ENCODE measurements at places on chromosomes 5 and 9.

DNA sequence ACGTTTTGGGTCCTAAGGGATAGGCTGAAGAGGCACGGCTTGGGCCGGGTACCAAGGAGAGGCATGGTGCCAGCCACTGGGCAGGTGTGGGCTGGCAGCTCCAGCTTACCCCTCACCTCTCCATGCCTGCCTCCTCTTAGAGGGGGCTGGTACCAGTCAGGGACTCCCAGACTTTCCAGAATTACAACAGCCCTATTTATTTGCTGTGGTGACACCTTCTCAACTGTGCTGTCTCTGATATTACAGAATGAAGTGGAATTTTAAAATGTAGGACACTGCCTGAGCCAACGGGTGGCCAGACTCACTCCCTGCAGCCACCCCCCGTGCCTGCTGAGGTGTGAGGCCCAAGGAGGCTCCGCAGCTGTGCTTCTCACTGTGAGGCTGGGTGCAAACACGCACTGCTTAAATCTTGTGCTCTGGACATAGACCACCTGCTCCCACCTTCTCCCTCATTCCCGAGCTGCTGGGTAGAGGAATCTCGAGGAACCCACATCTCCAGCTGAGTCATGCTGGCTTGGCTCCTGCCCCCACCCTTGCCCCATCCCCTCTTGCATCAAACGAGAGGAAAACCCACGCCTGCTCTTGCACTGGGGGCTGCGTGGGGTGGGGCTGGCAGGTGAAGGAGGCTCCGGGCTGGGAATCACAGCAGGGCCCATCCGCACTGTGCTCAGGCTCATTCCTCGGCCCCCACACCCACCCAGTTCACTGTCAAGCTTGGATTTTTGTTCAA is 47.9 kb downstream of the PRRT1B start:
- no peak for DNase-seq

GRCh38 chr5:54705994-54706653 is 188.6 kb downstream of the SNX18 start:
- no peak for DNase-seq

DNA sequence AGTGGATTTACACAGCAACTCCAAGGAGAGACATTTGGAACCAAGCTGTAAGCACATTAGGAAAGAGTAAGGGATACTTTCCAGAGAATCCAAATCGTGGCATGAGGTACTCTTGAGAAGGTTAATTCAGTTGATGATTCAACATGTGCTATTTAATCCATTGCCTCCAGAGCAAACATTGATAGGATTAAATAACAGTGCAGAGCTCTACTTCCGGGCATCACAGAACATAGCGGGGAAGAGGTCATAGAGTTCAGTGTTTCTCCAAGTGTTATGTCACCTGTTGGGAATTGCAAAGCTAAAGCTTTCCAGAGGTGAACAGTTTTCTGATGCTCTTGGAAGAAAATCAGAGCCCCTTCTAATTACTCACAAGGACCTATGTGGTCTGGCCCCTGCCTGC is 127.5 kb downstream of the PPP2R2B start:
- no peak for DNase-seq

DNA sequence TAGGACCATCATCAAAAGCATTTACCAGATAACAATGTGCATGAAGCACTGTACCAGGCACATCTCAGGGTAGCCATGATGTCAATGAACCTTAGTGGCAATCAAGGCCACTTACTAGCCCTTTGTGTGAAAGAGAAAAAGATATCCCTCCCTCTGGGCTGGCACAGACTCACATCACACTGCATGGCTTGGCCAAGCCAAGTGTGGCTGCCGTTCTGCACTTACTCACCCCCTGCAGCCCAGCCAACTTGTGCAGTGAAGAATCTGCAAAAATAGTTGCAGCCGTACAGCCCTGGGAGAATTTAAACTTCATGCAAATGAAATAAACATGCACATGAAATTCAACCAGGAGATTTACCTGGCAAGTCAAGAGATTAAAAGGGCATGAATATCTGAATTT is 333.5 kb downstream of the DEPDC1B start:
- DNase-seq: no peak

DNA sequence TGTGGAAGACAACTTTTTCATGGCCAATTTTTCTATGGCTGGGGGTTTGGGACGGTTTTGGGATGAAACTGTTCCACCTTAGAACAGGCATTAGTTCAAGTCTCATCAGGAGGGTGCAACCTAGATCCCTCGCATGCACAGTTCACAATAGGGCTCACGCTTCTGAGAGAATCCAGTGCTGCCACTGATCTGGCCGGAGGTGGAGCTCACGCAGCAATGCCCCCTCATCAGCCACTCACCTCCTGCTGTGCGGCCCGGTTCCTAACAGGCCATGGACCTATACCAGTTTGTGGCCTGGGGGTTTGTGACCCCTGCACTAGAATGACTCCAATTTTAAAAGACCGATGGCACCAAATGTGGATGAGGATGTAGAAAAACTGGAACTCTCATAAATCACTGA is 127.2 kb upstream of the IER5L start:
- DNase-seq: no peak

GRCh38 chr5:10863763-10864383 is 102.8 kb upstream of the DAP start:
- peak; percentile 82 for DNase-seq

GRCh38 chr5:135890867-135891266 is 4.8 kb downstream of the IL9 start:
- DNase-seq: no peak

- DNase-seq: no peak
Measured at GRCh38 chr9:129402931-129403778, 217.7 kb downstream of the C9orf50 start.

- DNase-seq: no peak
Measured at GRCh38 chr5:87650284-87650683, 237.6 kb upstream of the CCNH start.

DNA sequence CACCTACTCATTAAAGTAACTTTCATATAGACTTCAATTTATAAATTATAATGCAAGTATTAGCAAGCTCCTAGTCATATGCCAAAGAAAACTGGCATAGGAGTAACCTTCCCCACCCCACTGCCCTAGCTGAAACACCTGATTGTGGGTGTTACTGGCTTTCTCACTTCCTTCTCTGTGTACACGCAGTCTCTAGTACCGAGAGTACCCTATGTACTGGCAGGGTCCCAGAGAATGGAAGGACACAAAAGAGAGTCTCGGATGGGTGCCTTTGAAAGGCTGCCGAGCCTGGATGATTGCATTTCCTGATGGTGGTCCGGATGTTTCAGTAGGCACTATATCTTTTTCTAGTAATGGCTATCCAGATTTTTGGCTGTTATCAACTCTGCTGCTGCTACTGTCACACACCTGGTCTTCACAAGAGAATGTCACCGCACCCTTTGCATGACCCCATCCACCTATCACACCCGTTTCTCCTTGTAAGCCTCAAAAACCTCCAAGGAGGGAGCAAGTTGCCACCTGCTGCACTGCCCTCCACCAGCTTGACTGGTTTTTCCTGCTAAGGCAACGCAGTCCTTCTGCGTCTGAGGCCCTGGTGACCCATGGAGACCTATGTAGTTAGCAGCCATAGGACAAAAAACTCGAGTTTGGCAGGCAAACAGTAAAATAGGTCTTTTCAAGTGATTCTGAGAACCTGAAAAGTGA is 53.8 kb upstream of the CLINT1 start:
- DNase-seq: no peak

GRCh38 chr5:151740958-151741373 is 17.5 kb downstream of the ATOX1 start:
- DNase-seq: peak; percentile 57

GRCh38 chr9:118088090-118088489 is 383.9 kb downstream of the TLR4 start:
- no peak for DNase-seq

DNA sequence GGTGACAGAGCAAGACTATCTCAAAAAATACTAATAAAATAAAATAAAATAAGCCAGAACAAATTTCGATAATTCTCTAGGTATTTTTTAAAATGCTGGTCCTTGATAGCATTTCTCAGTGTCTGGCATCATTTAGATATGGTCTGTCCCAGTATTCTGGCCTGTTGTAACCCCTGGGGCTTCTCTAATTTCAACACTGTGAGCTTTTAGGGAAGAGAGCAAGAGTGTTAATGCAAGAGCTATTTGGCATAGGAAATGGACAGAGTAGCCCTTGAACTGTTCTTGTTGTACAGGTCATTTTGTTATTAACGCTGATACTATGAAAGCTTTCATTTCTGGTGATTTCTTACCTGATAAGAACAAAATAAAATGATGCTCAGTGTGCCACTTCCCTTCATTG is 112.2 kb upstream of the ZNF608 start:
- DNase-seq: no peak

DNA sequence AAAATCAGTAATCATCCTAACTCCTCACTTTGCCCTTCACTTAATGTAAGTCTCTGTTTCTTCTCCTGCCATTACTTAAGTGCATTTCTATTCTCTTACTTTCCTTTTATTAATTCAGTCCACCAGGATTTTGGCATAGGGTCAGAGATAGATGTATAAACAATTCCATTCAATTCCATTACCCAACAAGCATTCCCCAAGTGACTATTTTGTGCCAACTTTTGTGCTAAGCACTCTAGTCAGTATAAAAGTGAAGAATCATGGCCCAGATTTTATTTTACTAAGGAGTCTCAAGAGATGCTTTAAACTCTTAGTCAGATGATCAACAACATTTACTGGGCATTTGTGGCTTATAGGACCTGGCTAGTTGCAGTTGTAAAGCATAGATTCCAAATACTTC is 159.3 kb downstream of the DMAC1 start:
- DNase-seq: no peak

DNA sequence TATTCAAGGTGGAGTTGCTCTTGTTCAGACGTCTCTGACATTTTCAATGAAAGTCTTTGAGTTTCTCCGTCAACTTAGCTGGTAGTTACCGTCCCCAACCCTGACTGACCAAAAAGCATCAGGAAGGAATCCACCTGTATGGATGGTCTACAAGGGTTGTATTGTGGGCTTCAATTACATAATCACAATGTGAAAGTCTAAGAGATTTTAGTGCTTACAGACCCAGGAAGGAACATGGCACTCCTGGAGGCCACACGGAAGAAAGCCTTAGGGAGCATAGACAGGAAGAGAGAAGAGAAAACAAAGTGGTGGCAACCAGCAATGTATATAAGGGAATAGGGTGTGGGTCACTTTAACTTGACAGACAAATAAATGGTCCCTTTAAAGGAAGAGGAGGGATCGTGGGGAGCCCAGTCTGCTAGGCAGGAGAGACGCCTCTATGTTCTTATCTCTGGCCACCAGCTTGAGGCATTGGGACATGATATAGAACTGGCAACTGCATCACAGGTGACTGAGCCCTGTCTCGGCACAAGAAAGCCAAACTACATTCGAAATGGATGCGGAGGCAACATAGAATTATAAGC is 80.4 kb downstream of the ALDH7A1 start:
- no peak for DNase-seq

GRCh38 chr5:15957124-15957523 is 222.5 kb downstream of the MARCHF11 start:
- no peak for DNase-seq

GRCh38 chr9:10910779-10911178 is 298.0 kb upstream of the PTPRD start:
- no peak for DNase-seq

DNA sequence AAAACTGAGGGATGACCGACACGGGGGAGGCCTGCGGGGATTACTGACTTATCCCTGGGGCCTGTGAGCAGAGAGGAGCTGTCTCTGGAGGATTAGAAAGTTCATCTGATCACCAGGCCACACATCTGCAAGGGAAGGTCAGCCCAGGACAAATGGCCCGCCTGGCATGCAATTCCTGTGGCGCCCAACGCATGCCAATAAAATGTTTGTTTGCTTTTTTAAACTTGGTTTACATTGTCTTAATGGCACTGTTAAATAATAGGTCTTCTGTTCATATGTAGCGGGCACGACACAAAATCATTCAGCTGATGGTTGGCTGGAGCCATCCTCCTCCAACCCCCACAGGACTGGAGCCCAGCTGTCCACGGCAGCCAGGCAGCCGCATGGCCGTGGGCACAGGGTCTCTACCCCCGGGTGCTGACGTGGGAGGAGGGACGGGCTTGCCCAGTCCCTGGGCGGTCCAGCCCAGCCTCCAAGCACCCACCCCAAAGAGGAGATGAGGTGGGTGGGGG is 41.0 kb upstream of the SLC12A7 start:
- DNase-seq: no peak

DNA sequence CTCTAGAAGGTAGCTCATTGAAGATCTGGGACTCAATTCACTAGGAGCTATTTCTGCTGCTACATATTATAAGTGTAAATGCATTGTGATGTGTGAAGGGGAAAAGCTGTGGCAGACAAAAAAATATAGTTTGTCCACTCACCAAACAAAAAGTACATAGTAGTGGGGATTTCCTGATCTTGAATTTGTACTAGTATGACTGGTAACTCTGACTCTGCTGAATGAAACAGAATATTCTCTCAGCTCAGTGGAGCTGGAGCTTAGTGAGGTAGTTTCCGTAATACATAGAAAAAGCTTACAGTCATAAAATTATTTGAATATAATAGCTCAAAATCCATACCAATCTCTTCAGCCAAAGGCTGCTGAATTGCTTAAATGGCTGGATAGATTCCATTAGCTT is 455.6 kb upstream of the CD180 start:
- DNase-seq: no peak

DNA sequence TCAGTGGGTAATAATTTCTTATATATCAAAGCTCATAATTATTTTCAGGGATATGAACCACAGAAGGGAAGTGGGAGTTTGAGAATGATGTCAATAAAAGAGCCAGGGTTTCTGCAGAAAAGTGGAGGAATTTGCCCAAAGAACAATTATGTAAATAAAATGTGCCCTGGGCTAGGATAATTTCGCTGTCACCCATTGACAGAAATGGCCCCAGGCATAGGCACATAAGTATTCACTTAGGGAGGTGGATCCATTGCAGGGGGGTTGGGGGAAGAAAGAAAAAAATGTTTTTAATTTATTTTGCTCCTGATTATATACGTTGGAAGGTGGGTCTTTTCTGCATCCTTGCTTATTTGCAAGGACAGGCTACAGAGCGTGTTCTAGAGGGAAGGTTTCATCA is 135.1 kb upstream of the IRX2 start:
- DNase-seq: no peak

DNA sequence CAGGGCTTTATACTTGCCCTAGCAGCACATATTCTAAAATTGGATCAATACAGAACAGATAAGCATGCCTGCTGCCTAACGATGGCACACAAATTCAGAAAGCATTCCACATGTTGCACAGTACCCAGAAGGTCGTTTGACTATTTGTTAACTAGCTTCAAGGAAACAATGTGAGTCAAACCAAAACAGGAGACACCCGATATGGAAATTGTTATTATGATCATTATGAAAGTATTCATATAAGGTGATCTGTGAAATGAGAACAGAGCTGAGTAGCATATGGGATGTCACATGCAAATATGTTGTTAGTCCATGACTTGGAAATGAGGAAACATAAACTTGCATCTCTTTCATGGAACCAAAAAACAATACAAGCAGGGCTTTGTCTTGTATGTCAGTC is 56.3 kb upstream of the BICD2 start:
- no peak for DNase-seq

- no peak for DNase-seq
Measured at GRCh38 chr9:68595868-68596267, 55.2 kb upstream of the TMEM252 start.

GRCh38 chr5:61344187-61344944 is 12.3 kb downstream of the ZSWIM6 start:
- DNase-seq: no peak

- peak; percentile 9 for DNase-seq
Measured at GRCh38 chr5:180598316-180598701, 7.0 kb upstream of the SCGB3A1 start.

- no peak for DNase-seq
Measured at GRCh38 chr9:89428901-89429890, 68.7 kb downstream of the SEMA4D start.

All from GM03348 (cell line).